BJ (cell line): ENCODE measurements at places on chromosomes 16 and 17.

DNA sequence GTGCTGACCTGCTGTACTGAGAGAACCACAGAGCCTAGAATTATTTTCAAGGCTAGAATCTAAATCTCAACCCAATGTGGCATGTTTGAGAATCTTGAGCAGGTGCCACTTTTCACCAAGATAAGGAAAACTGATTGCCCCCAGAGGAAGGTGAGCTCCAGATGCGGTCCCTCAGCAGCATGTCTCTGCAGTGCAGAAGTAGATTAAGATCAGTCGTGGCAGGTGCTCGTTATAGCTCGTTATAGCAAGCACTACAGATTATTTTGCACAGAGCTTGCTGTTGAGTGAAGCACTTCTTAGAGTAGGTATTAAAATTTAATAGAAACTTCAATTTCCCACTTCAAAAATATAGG is 176.0 kb downstream of the AATF start:
- no peak for DNase-seq

- no peak for DNase-seq
Observed at GRCh38 chr16:85587762-85588556, 25.2 kb upstream of the GSE1 start.

GRCh38 chr17:34368946-34369500 is 6.0 kb upstream of the CCL1 start:
- DNase-seq, result no peak

DNA sequence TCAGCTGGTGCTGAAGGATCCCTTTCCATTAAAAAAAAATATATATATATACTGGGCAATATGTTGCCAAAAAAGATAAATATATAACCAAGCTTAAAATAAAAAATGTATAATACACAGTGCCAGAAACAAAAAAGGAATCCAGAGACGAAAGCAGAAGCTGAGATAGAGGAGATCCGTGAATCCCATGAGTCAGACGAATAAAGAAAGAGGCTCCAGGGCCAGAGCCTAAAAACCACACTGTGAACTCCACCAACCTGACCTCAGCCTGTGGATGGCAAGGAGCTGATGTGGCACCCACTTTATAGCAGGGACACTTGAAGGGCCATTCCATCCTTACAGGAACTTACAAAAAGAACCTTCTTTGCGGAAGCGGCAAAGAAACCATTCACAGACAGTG is 34.8 kb downstream of the PITPNM3 start:
- no peak for DNase-seq

DNA sequence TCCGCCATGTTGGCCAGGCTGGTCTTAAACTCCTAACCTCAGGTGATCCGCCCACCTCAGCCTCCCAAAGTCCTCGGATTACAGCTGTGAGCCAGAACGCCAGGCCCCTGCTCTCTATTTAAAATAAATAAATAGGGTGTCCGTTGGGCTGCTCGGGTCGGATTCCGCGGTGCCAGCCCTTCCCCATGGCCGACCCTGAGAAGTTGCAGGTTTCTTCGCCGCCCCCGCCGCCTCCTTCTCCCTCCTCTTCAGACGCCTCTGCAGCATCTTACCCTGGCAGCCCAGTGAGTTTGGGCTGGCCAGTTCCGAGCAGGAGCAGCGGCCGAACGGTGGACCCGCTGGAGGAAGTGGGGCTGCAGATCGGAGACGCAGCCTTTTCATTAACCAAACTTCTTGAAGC is 1.7 kb upstream of the LUC7L start:
- DNase-seq, result no peak
